Pons (tissue), 1 donor: ENCODE measurements at places on chromosomes 12 and 14.

- DNase-seq: no peak
These were observed 484 bp downstream of the RIC8B start for GRCh38 chr12:106774808-106775524.

- DNase-seq: no peak
These were observed 64.8 kb upstream of the E2F7 start for GRCh38 chr12:77130193-77130592.

DNA sequence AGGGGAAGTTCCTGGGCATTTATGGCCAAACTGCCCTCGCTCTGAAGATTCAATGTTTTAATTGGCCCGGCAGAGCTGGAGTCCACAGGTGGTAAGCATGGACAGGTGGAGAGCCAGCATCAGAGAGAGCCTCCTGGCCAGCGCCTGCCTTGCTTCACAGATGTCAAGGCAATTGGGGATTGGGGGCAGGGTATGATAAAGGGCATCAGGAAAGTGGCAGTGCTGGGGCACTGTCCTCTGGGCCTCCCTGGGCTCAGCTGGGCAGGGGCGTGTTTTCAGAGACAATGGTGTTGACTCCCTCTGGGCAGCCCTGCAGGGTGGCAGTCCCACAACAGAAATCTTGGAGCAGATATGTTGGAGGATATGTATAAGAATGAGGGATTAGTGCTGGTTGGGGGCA lies 237.3 kb downstream of the CACNA1C start:
- DNase-seq: no peak

- DNase-seq: no peak
These were observed 9.2 kb upstream of the PYROXD1 start for GRCh38 chr12:21428241-21428640.

- no peak for DNase-seq
These were observed 626.1 kb upstream of the NOVA1 start for GRCh38 chr14:27223906-27224305.

GRCh38 chr12:109182041-109182839 lies 65.9 kb downstream of the ACACB start:
- peak; percentile 79 for DNase-seq

DNA sequence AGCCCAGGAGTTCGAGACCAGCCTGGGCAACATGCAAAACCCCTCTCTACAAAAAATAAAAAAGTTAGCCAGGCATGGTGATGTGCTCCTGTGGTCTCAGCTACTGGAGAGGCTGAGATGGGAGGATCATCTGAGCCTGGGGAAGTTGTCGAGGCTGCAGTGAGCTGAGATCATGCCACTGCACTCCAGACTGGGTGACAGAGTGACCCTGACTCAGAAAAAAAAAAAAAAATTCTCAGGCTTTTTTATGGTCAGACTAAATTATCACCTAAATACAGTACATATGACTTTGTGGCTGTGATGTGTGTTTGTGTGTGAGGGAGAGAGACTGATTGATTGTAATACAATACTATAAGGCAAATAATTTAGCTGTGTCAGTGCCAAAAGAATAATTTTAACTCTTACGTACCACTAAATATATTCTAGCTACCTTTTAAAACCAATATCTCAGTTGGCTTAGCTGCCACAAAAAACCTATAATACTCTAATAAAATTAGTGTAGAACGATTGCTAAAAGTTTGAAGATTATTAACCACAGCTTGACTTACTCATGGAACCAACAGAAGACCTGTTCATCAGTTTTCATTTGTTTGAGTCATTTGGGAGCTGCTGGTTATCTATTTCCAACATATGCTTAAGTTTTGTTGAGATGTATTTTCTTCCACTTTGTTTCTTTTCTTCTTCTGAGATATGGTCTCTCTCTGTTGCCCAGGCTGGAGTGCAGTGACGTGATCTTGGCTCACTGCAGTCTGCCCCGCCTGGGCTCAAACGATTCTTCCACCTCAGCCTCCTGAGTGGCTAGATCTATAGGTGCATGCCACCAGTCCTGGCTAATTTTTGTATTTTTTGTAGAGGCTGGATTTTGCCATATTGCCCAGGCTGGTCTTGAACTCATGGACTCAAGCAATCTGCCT lies 58.0 kb downstream of the DIP2B start:
- no peak for DNase-seq

DNA sequence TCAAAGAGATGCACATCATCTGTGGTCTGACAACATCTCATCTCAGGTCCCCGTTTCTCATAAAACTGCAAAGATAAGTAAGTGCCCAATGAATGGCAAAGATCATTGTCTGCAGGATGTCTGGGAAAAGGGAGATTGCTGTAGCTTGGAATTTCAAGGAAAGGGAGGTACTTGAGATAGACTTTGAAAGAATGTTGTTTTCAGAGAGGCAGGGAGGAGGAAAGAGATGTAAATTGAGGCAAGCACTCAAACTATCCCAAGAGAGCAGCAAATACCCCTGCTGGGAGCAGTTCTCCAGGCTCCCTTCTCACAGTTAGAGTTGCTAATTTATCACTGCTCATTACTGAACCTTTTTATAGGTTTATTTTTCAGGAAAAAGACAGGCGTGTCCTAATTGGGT lies 107.1 kb downstream of the MYRFL start:
- DNase-seq: no peak

DNA sequence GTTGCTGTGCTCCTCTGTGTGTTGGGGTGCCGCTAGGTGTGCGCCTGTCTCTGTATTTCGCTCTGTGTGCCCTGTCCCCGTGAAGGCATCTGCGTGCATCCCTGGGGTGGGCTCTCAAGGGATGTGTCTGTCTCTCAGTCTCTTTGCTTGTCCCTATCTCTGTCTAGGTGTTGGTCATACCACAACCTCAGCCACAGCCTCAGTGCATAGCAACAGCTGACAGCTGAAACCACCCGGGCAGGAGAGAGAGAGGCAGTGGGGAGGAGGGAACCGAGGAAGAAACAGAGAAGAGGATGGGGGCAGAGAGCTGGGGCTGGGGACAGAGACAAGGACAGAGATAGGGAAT lies 953 bp upstream of the NXPH4 start:
- no peak for DNase-seq

GRCh38 chr14:65290830-65291229 lies 121.7 kb upstream of the FUT8 start:
- no peak for DNase-seq

GRCh38 chr12:108075561-108075960 lies 53.5 kb upstream of the WSCD2 start:
- DNase-seq: no peak

DNA sequence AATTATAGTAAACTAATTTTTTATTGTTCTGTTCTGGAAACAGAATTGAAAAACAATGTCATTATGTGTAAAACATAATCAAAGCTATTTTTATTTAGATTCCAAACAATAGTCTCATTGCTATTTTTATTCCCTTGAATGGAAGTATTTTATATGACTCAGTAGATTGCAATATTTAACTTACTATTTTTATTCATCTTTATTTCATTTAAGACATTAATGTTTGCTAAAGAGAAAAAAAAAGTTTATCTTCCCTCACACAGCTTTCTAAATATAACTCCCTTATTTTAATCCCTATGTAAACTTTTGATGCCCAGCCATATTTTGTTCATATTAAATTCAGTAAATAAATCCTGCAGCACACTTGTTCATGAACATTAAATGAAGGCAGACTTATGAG lies 622.4 kb downstream of the SLC6A15 start:
- no peak for DNase-seq

GRCh38 chr14:55103005-55103640 lies 25.9 kb upstream of the LGALS3 start:
- no peak for DNase-seq

DNA sequence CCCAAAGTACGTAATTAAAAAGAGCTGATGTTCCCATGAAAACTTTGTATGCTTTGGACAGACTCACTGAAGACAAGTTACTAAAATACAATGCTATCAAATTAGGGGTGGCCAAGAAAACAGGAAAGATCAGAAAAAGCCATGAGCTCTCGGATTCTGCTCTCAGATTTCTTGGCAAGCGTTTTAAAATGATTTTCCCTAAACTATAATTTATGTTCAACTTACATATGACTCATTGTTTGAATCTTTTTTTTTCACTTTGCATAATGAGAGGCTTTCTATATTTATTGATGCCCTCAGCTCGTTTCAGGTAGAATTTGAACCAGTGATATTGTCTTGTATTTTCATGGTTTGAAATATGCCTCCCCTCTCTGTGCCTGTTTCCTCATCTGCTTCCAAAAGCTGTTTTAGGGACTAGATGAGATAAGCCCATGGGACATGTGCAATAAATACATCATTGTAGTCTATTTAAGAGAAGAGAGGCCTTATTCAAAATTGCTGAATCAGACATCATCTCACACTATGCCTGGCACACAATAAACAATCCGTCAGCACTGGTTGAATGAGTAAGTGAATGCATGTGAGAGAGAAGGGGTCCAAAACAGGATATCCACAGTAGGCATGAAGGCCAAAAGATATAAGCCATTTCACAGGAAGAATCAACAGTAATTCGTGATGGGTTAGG lies 4.7 kb upstream of the IPO8 start:
- DNase-seq: peak; percentile 57

DNA sequence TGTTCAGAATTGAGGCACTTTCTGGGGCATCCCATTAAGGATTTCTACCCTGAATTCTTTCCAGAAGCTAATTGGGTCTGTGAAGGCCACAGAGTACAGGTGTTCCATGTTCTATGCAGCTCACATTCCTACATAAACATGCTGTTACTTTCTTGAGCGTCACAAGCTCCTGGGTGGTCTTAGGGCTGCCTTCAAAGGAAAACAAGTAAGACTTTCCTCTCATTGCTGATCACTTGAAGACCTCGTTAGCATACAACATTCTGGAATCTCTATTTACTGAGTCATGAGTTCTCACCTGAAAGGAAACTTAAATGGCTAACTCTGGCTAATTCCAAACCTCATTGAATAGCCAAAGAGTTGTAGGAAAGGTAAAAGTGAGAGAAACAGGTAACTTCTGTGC lies 63.0 kb upstream of the HMGA2 start:
- DNase-seq: no peak

DNA sequence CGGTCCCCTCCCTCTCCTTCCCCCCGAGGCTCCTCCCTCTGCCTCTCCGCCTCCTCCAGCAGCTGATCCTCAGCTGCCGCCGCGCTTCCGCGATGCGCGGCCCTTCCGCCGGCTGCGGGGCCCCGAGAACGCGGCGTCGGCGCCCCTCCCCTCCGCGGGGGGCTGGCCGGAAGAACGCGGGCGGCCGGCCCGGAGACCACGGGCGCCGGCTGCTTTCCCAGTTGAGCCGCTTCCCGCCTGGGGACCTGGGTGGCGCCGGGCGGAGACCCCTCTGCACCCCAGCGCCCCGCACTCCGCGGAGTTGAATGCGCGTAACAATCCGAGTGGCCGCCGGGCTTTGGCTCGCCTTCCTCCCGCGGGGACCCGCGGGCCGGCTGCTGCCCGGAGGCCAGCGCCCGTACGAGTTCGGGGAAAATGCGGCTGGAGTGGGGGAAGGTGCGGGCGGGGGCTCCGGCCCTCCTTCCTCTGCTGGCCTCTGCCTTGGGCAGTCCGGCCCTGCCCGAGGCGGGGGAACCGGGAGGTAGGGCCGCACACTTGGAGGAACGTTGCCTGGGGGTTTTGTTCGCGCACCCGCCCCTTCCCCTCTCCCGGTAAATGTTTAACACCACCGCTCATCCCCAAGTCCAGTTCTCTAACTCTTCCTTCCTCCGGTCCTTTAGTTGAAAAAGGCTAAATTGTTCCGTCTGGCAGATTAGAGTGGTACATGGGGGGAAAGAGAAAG lies 393 bp upstream of the DCAF5 start:
- DNase-seq: peak; percentile 78

DNA sequence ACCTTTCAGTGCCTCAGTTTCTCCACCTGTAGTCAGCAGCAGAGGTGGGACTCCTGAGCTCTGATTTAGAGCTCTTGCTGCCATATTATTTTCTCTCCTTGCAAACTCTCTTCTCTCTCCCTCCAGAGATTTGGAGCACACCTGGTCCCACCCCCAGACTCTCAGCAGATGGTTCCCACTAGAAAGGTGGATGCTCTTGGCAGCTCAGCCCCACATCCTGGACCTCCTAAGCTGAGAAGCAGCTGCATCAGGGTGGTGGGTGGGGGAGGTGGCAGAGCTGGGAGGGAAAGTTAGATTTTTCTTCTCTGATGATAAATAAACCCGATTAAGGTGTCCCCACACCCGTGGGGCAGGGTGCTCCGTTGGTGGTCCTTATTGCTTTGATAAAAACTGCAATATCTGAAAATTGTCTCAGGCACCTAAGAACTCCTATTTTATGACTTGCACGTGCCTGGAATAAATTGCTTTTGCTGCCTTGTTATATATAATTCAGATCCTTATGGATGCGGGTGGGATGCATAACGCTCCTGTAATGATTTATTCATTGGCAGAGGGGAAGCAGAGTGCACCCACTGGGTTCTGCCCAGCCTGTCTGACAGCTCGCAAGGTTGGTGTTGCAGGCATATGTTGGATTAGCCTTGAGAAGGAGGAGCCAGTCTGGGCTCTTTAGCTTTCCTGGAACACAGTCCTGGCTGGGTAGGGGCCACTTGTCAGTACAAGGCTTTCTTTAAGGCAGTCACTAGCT lies 214.2 kb downstream of the SUDS3 start:
- no peak for DNase-seq

DNA sequence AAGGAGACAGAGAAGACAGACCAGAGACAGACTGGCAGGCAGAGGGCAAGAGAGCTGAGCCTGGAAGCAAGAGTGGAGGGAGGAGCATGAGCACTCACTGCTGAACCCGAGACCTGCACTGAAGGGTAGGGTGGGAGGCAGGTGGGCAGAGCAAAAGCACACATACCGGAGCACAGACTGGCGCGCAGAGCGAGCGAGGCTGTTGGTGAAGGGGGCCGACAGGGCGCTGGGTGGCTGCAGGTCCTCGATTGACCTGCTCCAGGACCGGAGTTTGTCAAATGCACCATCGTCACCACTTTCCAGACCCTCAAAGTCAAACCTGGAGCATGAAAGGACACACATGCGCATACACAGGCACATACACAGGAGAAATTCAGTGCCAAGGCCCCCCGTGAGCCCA lies 34.9 kb downstream of the PRPF40B start:
- DNase-seq: no peak

GRCh38 chr12:122082621-122083356 lies 4.2 kb downstream of the MLXIP start:
- DNase-seq: no peak

DNA sequence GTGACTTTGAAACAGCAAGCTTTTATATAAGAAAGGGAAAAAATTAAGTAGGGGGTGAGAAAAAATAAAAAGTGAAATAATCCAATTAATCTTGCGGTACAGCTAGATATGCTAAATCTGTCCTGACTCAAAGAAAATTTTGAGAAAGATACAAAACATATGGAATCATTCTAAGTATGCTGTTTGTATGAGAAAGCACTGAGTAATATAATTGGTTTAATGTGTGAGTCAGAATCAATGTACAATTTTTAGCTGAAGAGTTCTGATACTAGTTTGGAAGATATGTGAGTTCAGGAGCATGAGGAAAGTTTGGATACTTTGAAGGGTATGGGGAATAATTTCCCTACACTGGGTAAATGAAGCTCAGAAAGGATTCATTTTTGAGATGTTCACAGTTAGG lies 190.9 kb upstream of the RASSF8 start:
- no peak for DNase-seq

- DNase-seq: no peak
These were observed 14.7 kb downstream of the HMGA2 start for GRCh38 chr12:65839027-65839426.

DNA sequence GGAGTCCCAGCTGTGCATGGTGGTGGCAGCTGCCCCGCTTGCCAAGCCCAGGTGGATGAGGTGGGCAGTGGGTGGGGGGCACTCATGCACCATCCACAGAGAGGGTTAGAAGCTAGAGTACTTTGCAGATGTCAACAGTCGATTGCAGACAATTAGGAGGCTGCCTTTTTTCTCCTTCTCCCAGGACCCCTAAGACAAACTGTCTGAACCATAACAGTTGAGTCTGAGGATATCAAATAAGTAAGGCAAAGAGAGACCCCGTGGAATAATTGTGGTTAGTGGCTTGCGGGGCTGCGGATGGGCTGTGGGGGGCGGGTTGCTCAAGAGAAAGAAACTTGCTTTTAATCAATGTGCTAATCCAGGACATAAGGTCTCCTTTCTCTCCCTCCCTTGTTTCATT lies 926.2 kb downstream of the VRK1 start:
- no peak for DNase-seq
